Esophagus (tissue), 2 donors: ENCODE measurements at places on chromosomes 7 and 10. TPM values are rescaled to one million over a fixed set of nuclear protein-coding genes. Genes with fewer than 3 reads are reported as not detected.

The GPR22 gene
- polyA plus RNA-seq: not detected

The RNF148 gene
- polyA plus RNA-seq: 0.06 TPM

The LRRC61 gene
- 8.3 TPM for polyA plus RNA-seq

The OPN1SW gene
- polyA plus RNA-seq: not detected
